ENCODE measurements at places on chromosomes 4 and X. TPM values are rescaled to one million over a fixed set of nuclear protein-coding genes. Genes with fewer than 3 reads are reported as not detected.
A peak's percentile ranks its signal among the peaks of the same experiment; 100 is the strongest.

GRCh38 chrX:129925305-129926092 lies 19.5 kb downstream of the UTP14A start:
- peak; percentile 49 for DNase-seq

DNA sequence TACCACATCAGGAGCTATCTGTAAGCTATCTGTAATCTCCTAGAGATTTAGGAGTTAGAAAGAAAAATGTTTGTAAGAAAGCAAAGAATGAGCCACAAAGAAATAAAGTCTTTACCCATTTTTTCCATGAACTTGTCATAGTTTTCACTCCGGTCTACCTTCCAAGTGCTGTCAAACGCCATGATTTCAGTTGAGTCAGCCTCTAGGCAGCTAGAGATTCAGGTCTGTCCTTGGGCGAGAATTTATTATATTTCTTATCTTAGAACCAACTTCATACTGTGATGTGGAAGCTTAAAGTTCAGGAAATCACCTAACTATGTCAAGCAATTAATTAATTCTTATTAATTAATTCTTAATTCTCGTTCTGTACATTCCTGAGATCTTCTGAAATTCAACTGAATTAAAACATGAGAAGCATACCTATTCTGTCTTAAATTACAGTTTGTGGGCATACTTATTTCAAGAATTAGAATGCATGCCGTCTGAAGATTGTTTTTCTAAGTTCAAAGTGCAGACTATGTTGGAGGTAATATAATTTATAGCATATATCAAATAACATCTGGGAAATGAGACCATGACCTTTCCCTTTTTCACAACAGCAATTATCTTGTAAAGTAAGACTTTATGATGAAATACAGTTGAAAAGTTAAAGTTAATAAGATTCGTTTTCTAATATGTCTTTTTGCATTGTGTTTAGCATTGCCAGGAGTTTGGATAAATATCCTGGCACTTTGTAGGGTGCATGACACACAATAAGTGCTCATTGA lies at the start of gene FABP2:
Gene FABP2, minus strand, starts transcription at position 218 of the 767 bp plus-strand sequence. Its CDS starts 36 bp downstream, at position 182.
- no peak for DNase-seq

GRCh38 chr4:69823048-69823447 lies 36.9 kb downstream of the SULT1E1 start:
- DNase-seq = no peak

GRCh38 chrX:153703036-153703370 lies 15.3 kb downstream of the SLC6A8 start:
- no peak for DNase-seq

Gene MAPK10
- polyA plus RNA-seq = 3.3 TPM

GRCh38 chr4:6324461-6324998 lies 54.9 kb downstream of the WFS1 start:
- DNase-seq = no peak

GRCh38 chr4:39825741-39826231 lies 127.8 kb downstream of the UBE2K start:
- DNase-seq = no peak

Gene PGRMC2
- 59.8 TPM for polyA plus RNA-seq

Gene SMAD1
- polyA plus RNA-seq = 60.0 TPM

GRCh38 chr4:185728893-185729292 lies 83.1 kb downstream of the SORBS2 start:
- DNase-seq = no peak

Gene GCNA
- 2.8 TPM for polyA plus RNA-seq

Gene NLRP2B
- not detected for polyA plus RNA-seq

DNA sequence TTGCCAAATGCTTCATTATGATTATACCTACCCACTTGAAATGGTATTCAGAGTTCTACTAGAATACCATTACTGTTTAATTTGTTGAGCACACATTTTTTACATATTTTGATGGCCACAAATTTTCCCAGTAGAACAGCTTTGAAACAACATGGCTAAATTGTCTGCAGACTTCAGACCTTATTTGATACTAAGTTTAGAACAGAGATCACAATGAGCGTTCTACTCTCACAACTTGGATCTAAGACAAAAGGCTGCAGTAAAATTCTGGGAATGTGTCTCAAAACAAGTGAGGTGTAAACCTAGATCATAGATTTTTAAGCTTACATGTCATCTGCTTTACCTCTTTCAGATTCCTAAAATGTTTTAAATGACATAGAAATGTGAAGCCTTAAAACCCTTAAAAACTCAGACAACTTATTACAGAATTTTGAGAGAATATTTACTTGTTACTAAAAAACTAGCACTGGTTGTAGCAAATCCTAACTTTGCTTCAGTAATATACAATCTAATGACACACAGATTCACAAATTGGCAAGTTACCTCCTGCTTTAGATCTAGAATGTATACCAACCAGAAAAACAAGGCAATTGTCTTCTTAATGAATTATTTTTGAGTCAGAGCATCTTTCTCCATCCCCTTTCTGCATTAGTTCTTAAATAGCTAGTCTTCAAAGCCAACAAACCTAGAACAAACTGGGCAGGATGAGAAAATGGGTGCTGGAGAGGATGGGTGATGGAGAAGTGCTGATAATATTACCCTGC lies 243.3 kb downstream of the SLC7A11 start:
- DNase-seq = no peak

Gene BGN
- 95.3 TPM for polyA plus RNA-seq

- DNase-seq = no peak
Measured at GRCh38 chr4:126223784-126224407, 909.1 kb downstream of the FAT4 start.

DNA sequence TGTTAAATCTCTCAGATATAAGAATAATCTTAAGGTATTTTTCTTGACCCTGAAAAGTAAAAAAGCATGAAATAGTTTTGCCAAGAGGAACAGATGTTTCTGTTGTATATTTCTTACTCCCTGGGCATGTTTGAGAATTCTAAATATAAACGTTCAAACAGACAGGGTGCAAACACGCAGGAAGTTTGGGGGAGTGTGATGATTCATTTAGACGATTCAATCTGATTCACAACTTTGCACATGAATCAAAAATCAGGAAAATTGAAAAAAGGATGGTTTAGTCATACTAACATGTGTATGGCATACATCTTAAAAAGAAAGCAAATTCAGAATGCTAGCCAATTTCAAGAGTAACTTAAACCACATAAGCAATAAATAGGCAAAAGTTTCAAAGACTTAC lies 340.3 kb upstream of the GRID2 start:
- no peak for DNase-seq

- no peak for DNase-seq
Measured at GRCh38 chrX:35339796-35340195, 397.2 kb downstream of the FAM47B start.

- DNase-seq = no peak
Measured at GRCh38 chr4:186557061-186557460, 1.7 kb upstream of the MTNR1A start.

- DNase-seq = no peak
Measured at GRCh38 chr4:189912170-189912569, 28.5 kb upstream of the FRG1 start.

GRCh38 chr4:154454710-154455109 lies 36.9 kb downstream of the DCHS2 start:
- DNase-seq = no peak

- DNase-seq = no peak
Measured at GRCh38 chrX:12563121-12563520, 228.1 kb upstream of the PRPS2 start.

DNA sequence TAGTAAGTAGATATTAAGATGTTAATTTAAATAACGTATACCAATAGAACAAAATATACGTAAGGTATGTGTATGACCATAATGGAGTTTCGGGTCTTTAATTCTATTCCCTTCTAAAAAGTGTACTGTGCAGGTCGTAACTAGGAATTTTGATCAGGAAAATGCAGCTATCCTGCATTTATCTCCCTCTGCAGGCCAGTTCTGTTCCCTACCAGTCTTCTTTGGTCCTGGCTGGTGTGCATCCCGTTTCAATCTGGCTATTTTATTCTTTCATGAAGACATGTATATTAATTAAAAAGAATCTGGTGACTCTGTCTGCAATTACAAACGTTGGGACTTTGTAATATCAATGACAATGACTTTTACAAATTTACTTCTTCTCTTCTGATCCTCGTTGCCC lies 534.1 kb upstream of the AADAT start:
- DNase-seq = no peak

- DNase-seq = no peak
Measured at GRCh38 chr4:23033796-23034195, 341.1 kb downstream of the GBA3 start.

DNA sequence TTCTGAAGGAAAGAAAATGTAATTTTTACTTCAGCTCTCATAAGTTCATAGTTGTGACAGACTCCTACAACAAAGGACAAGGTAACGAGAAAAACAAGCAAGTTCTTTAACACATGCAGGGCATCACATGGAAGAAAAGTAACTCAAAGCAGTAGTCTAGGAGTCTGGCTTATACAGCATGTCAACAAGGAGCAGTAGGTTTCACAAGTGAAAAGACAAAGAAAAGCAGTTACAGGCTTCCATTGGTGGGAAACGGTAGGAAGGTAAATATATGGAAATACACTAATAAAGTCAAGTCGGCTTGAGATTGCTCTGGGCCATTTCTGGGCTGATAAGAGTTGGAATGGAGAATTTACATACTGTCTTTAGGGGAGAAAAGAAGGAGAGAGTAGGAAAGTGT lies 228.4 kb upstream of the ZFP42 start:
- no peak for DNase-seq

- no peak for DNase-seq
Measured at GRCh38 chrX:140912606-140913005, 89.8 kb upstream of the SPANXB1 start.

Gene CTAG1A
- not detected for polyA plus RNA-seq

Gene MSANTD1
- 1.2 TPM for polyA plus RNA-seq

DNA sequence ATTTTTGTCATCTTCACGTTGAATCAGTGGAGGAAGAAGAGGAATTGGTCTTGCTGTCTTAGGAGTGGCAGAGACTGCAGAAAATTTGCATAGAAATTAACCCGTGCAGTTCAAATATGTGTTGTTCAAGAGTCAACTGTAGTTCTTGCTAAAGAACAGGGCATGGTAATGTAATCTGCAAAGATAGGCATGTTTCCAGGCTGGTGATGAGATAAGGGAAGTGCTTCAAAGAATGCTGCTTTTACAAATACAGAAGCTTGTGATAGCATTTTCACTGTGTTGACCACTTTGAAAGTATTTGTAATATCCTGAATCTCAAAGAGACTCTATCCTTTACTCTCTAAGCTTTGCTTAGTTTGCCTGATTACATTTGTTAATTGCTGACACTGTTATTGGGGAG lies 60.1 kb downstream of the PRRG1 start:
- DNase-seq = no peak

GRCh38 chr4:14863418-14864364 lies 138.6 kb upstream of the CPEB2 start:
- no peak for DNase-seq

Gene MXD4
- polyA plus RNA-seq = 59.0 TPM

Gene FRAS1
- polyA plus RNA-seq = 5.0 TPM

DNA sequence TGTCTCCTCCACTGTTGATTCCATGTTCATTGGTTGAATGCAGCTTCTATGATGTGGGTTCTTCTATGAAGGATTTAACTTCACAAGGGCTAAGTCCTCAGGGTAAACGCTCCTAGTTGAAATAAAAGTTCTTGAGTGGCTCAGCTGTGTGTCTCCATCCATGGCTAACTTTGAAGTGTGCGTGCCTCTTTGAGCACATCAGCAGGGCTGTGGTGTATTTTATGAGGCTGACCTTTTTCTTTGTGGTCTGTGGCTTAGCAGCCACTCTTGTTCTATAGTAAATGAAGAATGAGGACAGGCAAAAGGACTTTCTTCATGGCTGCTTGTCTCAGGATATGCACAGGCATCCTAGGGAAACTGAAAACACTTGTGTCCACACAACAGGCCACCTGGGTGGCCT lies 88.5 kb downstream of the KIT start:
- DNase-seq = no peak

GRCh38 chr4:169225058-169225751 lies 45.6 kb downstream of the SH3RF1 start:
- DNase-seq = no peak

Gene TNMD
- 68.7 TPM for polyA plus RNA-seq

DNA sequence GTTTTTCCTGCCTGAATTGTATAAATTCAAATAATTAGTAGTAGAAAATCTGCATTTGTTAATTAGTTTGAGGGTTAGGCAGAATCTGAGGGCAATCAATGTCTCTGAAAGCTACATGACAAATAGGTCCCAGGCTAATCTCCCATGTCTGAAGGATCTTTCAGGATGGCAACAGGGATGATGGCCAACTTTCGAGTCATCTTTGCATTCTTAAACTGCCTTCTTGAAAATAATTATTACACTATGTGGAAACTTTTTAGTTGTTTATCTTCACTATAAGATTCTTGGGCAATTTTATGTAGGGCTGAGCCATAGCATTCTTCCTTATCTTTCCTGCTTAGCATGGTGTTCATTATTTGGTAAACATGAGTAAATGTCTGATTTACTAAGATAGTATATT lies 490.3 kb upstream of the EPHA5 start:
- DNase-seq = no peak

Gene ZAR1
- not detected for polyA plus RNA-seq

Gene MAOB
- 0.95 TPM for polyA plus RNA-seq

DNA sequence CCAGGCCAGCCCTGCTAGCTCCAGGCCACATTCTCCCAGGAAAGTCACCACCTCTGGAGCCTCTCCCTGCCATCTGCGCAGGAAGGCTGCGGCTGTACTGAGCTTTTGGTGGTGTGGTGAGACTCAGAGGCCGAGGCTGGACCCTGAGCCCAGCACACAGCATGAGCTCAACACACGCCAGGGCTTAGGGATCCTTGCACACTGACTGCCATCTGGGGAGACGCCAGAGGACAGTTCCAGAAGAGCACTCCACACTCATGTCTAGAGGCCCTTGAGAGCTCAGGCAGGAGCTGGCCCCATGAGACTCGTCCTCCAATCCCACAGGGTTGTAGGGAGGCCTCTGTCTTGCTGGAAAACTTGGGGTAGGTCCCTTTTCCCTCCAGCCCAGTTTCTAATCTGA lies 40.6 kb downstream of the ABLIM2 start:
- DNase-seq = no peak

DNA sequence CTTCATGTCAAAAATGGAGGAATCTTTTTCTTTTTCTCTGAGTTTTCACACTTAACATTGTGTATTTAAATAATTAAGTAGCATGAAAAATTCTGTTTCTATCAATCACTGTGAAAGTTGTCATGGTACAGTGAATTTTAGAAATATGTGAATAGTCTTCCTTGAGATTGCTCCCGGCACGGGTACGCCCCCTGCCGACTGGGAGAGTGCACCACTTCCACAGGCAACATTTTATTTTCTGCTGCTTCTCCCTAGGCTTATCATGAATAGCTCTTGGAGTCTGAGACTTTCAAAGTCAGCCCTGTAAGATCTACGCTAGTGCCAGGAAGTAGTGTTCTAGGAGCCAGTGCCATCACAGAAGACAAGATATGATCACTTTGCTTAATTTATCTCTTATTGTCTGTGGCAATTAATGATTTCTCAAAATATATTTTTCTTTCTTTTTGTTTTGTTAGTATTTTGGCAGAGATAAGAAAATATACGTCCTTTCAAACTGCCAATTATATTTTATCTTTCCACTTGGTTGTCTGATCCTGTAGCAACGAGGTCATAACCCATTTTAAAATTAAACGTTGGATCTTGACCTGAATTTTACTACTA lies 763.8 kb upstream of the AADAT start:
- DNase-seq = no peak

Gene ADAM29
- not detected for polyA plus RNA-seq

Gene BEX2
- polyA plus RNA-seq = 41.2 TPM

GRCh38 chr4:144562019-144562705 lies 83.8 kb upstream of the HHIP start:
- no peak for DNase-seq
